ENCODE measurements at places on chromosomes 2 and 18.

DNA sequence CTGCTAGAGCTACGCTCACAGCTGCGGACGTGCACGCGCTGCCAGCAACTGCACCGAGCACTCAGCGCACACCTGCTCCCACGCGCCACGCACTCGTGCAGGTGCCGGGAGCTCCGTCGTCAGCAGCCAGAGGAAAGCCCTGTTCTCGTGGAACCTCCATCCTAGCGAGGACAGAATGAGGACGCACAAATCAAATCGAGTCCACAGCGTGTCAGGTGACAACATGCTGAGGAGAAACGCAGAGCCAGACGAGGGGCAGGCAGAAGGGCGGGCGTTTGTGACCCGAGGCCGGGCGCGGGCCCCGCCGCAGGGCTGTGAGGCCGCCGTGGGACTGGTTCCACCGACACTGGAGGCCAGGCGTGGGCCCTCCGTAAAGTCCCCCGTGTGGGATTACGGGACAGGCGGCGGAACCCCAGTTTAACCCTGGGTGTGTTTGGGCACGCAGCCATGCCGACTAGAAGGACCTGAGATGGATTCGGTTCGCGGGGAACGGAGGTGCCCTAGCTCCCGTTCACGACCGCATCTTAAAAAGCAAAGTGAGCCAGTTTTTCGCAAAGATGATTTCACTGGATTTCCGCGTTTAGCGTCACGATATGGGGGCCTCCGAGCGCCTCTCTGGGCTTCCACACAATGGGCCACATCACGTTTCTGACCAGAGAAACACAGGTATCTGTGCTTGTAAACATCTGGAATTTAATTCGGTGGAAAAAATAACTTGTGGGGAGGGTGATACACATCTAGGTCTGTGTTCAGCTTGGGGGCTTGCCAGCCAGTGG is 26.9 kb upstream of the ALKAL2 start:
- DNase-seq, result no peak

DNA sequence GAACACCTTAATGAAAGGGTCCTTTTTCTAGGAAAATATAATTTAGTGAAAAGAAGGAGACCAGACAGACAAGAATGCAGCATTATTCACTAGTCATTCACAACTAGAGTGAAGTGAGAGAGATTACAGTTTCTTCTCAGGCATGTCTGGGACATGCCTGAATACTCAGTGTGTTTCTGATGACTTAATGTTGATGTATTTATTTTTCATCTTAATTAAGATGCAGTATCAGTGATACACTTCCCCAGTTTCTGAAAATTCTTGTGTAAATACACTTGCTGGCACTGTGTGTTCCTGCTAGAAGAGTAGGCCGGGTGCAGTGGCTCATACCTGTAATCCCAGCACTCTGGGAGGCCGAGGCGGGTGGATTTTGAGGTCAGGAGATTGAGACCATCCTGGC is 143.6 kb downstream of the MYO3B start:
- no peak for DNase-seq

DNA sequence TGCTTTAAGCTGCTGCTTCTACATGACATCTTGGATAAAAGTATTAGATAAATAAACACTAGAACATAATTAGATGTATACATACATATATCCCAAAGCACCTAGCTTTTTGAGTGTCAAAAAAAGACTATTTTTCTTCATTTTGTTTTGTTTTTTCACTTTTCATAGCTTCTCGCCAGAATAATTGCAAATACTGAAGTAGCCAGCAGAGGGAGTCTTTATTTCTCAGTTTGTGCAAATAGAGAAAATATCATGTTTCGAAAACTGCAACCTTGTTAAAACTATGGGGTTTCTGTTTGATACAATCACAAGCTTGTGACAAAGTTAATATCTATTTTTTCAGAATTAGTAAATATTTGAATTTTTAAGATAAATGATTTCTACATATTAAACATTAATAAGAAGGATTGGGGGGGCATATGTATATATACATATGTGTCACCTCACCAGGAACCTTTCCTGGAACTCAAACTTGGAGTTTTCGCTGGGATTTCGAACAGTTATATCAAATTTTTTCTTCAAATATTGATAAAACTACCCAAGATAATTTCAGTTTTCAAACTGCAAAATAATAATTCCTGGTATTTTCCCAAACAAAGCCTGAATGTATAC is 61.0 kb downstream of the GRB14 start:
- no peak for DNase-seq

DNA sequence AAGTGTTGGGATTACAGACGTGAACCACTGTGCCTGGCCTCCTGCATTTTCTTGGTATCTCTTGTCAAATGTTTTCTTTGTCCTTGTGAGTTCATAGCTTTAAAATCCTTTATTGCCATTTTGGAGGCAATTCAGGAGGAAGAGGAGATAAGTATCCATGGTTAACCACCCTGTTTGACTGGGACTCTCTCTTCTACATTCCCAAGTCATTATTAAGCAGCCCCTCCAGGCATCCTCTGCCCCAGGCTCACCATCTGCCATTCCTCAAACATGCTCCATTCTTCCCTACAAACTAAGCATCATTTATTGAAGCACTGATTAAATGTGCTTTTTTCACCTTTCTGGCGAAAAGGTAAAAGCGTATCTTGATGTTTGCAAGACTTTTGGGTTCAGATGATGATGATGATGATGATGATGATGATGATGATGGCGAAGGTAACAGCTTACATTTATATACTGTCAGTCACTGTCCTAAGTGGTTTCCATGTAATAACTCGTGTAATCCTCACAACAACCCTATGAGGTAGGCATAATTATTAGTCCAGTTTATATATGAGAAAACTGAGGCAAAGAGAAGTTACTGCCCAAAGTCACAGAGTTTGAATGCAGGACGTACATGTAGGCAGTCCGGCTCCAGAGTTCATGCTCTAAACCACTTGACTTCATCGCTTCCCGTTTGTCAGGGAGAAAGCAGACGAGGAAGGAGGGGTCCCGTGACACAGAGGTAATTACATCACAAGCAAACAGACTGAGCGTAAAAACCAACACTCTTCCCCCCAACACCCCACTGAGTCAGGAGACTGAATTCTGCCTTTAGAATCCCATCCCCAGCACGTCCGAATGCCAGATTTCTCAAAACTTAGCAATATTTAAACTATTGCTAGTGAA is 69.7 kb upstream of the ACKR3 start:
- DNase-seq, result no peak
